ENCODE measurements at places on chromosomes 5 and 9. TPM values are rescaled to one million over a fixed set of nuclear protein-coding genes. Genes with fewer than 3 reads are reported as not detected.

DNA sequence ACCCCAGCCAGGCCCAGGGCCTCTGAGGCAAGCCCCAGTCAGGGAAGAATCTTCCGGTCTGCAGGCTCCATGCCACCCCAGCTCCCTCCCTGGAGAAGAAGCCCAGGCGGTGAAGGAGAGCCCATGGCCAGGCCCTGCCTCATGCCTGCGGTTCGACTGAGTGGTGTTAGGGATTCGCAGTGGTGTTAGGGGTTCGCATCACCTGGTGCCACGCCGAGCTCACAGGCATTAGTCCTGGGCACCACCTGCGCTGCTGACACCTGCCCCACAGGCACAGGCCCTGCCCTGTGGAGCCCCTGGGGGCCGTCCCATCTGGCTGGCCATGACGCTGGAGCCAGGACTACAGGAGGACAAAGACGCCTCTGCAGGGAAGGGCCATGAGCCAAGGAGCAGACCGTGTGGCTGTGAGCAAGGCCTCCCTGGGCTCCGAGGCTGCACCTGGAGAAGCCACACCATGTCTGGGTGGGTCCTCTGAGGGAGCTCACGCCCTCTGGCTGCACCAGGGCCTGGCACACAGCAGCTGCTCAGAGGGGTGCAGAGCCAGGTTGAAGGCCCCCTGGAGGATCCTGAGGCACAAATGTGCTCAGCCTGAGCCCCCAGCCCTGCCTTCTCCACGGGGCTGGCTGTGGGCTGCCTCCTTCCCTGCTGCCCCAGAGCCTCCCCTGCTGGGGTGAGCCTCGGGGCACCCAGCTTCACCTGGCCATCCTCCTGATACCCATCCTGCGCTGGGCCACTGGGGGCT, 27.6 kb upstream of the RNF130 start:
- DNase-seq, result no peak

- no peak for DNase-seq
Measured at GRCh38 chr5:1064383-1065142, 47.3 kb downstream of the SLC12A7 start.

DNA sequence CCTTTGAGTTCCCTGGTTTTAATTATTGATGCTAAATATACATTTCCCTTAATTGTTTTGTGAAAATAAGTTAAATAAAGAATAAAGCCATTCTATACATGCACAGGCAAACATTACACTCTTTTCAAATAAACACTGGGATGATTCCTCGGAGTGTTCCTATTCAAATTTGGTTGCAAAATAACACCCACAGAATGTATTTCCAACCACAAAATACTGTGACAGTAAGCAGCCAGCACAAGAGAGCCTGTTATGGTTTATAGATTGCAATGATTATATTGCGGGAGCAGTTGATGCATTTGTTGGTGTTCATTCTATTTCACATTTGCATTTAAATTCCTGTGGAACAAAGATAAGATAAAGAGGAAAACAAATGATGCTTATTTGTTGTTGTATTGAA, 632.6 kb upstream of the WWC1 start:
- DNase-seq, result no peak

GRCh38 chr9:109232449-109233237, 65.6 kb upstream of the FRRS1L start:
- DNase-seq, result no peak

- no peak for DNase-seq
Measured at GRCh38 chr9:127277770-127278169, 13.2 kb downstream of the GARNL3 start.

GRCh38 chr9:87564791-87565241, 67.1 kb downstream of the DAPK1 start:
- no peak for DNase-seq

Gene RANBP17
- 0.79 TPM for polyA plus RNA-seq

Gene PAEP
- polyA plus RNA-seq, result not detected

Gene NFIB
- polyA plus RNA-seq, result 36.3 TPM

Gene C1QTNF3
- polyA plus RNA-seq, result 0.58 TPM

Measured in heart left ventricle (tissue), 16 donors.